ENCODE measurements at places on chromosomes 2 and 18.

- peak; percentile 95 for DNase-seq
Observed at GRCh38 chr2:196263181-196263747, 91.9 kb upstream of the STK17B start.

- peak; percentile 80 for DNase-seq
Observed at GRCh38 chr2:98731041-98731893, at the start of gene MGAT4A. MGAT4A (minus strand) TSS chr2:98731132; CDS start chr2:98726332, 4,800 bp downstream.

- DNase-seq = no peak
Observed at GRCh38 chr2:186546846-186547245, 43.0 kb upstream of the ITGAV start.

- DNase-seq = no peak
Observed at GRCh38 chr2:88603146-88603545, 24.1 kb downstream of the EIF2AK3 start.

Data from RPMI8226 (cell line).